Right renal cortex interstitium (tissue), 3 donors: ENCODE measurements at places on chromosomes 3 and 15.

- no peak for DNase-seq
Measured at GRCh38 chr15:29433507-29434248, 164.1 kb upstream of the NSMCE3 start.

DNA sequence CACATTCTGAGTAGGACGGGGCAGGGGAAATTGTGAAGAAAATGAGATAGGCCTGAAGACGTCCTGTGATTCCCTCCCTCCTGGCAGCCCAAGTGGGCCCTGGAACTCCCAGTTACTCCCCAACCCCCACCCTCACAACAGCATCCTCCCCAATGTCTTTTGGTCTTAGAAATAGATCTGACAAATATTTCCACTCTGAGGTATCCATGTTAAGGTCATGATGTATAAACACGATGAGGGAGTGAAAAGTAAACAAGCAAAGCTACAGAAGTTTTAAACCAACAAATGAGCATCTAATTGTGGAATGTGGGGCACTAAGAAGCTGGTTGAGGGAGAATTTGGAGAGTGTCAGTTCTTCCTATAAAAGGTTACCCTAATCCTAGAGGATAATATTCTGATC lies 103.7 kb upstream of the AADACL2 start:
- DNase-seq: no peak

- no peak for DNase-seq
Measured at GRCh38 chr3:58173669-58174398, 36.9 kb downstream of the DNASE1L3 start.

- DNase-seq: no peak
Measured at GRCh38 chr3:101813817-101814440, 34.9 kb downstream of the NXPE3 start.

DNA sequence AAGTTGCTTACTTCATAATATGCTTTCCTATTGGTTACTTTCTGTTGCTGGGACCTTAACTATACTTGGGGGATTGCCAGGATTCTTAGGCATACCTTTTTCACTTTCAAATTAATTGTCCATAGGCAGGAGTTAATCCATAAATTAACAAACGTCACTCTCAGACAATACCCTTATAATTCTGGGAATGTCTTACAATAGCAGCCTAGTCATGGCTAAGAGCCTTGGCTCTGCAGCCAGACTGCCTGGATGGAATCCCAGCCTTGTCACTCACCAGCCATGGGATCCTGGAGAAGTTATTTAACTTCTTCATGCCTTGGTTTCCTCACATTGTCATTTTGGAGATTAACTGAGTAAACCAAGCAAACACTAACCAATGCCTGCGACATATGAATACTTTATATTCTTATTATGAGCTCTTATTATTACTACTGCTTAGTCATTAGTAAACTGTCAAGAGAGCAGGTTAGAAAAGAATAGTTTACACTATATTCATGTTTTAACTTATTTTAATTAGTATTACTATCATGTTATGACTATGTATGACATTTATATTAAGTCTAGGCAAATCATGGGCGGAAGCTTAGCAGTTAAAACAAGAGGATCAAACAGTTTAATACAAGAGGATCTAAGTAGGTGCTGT lies 29.0 kb downstream of the GYG1 start:
- no peak for DNase-seq

GRCh38 chr3:194690501-194691372 lies 5.1 kb downstream of the FAM43A start:
- DNase-seq: no peak

DNA sequence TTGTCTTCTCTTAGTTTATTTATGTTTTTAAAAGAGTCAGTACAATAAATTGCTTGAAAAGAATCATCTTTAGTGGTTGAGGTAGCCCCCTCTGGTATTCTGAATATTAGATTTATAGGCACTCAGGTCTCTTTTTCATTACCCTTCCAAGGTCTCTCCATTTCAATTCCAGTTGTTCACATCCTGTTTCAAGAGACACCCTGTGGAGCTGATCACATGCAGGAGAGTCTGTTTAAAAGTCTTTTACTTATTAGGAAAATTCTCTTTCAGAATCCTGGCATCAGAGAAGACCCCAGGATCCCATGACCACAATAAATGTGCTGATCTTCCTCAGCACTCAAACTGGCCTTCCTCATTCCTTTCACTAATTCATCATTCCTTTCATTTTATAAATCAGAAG lies 195.7 kb downstream of the ZIC4 start:
- DNase-seq: no peak
